Naive thymus-derived CD4-positive, alpha-beta T cell (primary cell): ENCODE measurements at places on chromosomes 16 and 17. TPM values are rescaled to one million over a fixed set of nuclear protein-coding genes. Genes with fewer than 3 reads are reported as not detected.

DNA sequence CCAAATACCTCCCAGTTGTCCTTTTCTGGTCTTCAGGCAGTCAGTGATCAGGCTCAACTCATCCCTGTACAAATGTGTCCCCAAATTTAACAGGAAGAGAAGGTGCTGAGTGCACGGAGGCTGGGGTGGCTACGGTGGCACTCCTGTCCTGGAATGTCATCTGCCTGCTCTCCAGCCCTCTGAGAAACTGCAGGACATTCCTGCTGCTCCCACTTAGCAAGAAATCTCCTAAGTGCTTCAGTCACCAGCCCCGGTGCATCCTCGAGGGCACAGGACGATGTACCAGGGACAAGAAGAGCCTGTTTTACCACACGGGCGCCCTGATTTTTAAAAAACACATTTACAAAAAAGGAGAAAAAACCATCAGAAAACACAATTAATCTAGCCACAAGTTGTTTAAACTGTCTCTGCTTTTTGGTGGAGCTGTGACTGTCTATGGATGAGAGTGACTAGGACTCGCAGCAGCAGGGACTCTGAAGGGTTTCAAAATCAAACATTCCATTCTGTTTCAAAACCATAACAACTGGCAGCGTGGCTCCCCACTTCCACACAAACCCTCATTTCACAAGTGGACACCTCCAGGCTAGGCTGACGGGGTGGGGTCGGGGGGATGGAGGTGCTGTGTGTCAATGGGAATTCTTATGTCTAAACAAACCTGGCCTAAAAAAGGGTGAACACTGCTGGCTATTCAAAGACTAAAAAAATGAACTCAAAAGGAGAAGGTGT is 65.3 kb upstream of the CNEP1R1 start:
- no peak for DNase-seq

- DNase-seq: no peak
Measured at GRCh38 chr16:82880346-82880745, 253.6 kb downstream of the CDH13 start.

- no peak for DNase-seq
Measured at GRCh38 chr16:1154887-1155331, 2.0 kb downstream of the CACNA1H start.

DNA sequence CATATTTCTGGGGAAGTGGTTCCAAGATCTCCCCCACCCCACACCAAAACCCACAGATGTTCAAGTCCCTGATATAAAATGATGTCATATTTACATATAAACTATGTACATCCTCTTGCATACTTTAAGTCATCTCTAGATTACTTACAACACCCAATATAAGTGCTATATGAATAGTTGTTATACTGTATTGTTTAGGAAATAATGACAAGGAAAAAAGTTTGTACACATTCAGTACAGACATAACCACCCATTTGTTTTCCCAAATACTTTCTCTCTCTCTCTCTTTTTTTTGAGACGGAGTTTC is 11.5 kb downstream of the CFDP1 start:
- DNase-seq: no peak

Gene PRSS22
- polyA plus RNA-seq: not detected

Gene VTN
- not detected for polyA plus RNA-seq

Gene MT1H
- not detected for polyA plus RNA-seq

Gene CDH5
- polyA plus RNA-seq: not detected

GRCh38 chr17:68853036-68853435 is 102.2 kb downstream of the ABCA8 start:
- DNase-seq: no peak

GRCh38 chr17:15334266-15334665 is 7.1 kb downstream of the TEKT3 start:
- DNase-seq: no peak

GRCh38 chr17:41682631-41683030 is 6.1 kb upstream of the EIF1 start:
- DNase-seq: no peak

DNA sequence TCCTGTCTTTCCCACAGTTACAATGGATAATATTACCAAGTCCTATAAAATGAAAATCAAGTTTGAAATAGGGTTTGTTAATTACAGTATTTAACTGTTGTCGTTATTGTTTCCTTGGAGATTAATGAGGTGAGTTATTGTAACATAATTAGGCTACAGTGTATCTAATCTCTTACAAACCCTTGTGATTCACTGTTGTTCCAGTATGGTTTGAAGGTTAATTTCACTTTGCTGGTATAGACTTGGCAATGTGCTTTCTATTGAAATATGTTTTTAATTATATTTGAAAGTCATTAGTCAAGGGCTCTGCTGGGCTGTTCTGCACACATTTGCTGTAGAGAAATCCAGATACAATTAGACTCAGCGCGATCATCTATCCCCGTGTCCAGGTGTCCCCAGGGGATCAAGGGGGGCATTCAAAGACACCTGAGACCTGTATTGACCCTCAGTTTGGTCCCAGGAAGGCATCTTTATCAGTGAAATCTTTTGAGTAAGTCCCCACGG is 624.6 kb upstream of the EEF2KMT start:
- no peak for DNase-seq

- DNase-seq: no peak
Measured at GRCh38 chr17:6796887-6797490, 21.0 kb downstream of the FBXO39 start.

- DNase-seq: no peak
Measured at GRCh38 chr16:15770512-15770911, 86.3 kb downstream of the MYH11 start.

GRCh38 chr17:27797390-27798091 is 2.8 kb downstream of the NOS2 start:
- no peak for DNase-seq

DNA sequence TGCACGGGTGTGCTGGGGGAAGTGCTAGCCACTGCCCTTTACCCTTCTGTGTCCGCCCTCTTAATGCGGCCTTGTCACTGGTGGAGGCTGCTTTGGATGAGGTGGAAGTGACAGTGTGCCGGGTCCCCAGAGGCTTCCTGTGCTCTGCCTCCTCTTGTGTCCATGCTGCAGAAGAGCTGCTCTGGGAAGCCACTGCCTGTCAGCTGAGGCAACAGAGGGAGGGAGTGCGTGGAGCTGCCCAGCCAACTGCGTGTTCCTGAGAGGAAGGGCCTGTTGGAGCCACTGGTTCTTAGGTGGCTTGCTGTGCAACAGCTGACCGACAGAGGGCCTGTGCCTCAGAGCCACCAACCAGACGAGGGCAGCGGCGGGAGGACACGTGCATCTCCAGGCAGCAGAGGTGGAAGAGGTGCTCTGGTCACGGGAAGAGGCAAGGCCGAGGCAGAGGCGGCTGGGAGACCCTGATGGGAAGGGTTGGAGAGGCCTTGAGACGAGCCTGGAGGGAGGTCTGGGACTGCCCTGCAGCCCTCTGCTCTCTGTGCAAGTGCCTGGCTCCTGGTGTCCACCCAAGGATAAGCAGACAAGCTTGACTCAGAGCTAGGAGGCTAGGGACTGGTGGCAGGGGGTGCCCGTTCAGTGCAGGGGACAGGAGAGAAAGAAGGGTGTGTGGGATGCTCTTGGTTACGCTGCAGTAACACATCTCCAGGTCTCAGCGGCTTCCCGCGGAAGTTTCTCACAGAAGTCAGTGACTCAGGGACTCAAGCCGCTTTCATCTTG is 25.4 kb downstream of the B9D1 start:
- no peak for DNase-seq
